Mammary epithelial cell (primary cell): ENCODE measurements at places on chromosomes 7 and 10. TPM values are rescaled to one million over a fixed set of nuclear protein-coding genes. Genes with fewer than 3 reads are reported as not detected.

DNA sequence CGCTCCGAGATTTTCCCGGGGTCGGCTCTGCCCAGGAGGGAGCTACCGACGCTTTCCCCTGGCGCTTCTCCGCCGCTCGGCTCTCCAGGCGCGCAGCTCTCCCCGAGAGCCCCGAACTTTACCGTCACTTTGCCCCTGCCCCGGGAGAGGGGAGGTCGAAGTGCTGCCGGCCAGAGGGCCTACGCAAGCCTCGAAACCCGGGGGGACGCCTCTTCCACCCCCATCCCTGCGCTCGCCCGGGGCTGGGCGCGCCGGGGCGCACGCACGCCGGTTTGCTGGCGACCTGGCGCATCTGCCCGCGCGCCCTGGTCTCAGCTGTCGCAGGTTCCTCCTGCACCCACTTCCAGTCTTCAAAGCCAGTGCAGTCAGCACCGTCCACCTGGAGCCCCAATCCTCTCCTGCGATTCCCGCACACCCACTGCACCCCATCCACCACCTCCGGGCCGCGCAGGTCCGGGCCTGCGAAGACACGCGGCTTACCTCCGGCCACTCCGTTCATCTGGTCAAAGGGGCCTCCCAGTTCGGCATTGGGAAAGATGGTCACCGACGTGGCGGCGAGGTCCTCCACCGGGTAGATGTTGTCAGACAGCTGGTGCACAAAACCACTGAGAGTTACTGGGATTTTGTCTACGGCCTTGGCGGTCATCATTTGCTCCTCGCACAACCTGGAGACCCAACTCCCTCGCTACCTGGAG lies 638 bp downstream of the EGR2 start:
- peak; percentile 59 for DNase-seq

DNA sequence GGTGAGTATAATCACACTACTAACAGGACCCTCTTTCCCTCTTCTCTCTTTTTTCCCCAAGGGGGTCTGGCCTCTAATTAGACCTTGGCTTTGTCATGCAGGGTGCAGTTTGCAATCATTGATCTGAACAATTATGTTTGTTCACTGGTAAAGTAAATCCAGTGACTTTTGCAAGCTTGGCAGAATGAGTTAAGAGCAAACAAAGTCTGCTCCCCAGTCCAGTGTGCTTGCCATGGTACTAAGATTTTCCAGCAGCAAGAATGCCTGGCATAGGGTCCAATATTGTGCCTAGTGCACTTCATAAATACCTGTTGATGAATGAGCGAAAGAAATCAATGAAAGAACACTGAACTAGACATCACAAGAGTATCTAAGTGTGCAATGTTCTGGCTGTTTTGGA lies 43.9 kb downstream of the PLXDC2 start:
- no peak for DNase-seq

DNA sequence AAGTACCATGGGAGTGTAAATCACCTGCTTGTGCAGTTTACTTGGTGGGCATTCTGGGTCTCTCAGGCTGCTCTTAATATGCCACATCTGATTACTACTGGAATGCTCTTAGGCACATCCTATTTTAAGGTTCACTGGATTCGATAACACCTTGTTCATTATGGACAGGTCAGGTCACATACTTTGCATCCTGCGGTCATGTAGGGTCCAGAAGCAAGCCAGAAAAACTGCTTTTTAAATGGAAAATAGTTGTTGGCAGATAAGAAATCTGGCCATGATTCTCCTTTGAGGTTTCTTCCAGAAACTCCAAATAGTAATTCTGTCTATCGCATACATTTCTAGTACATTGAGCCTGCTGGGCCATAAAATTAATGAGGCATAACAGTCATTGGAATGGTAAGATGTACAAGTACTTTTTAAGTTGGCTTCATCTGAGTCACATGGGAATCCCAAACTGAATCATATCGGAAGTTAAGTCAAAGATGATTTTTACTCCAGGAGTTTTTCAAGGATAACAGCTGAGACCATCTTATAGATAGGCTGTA lies 371.9 kb downstream of the LRRTM3 start:
- DNase-seq, result no peak

- no peak for DNase-seq
Observed at GRCh38 chr7:132782777-132783640, 206.7 kb upstream of the PLXNA4 start.

DNA sequence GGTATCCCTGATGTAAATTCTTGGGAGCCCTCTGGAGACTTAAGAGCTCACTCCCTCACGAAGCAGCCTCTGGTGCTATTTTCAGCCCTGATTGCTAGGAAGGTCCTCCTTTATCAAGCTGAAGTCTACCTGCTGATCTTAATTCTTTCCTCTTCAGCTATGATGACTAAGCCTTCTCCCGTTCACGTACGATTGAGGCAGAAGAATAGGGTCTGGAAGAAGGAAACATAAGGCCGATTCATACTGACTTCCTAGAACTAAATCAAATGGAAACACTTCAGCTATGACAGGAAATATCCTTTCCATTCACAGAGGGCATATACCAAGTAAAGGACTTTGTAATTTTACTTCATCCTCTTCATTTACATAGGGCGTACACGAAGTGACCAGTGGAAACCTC lies 107.0 kb downstream of the CPXM2 start:
- DNase-seq, result no peak

The CELF2 gene
- total RNA-seq, result 0.19 and 0.45 TPM in 2 replicates

The CALML3 gene
- 327 and 704 TPM in 2 replicates for total RNA-seq

The ZNHIT1 gene
- total RNA-seq, result 61.3 TPM

The PMPCB gene
- 48.7 TPM for total RNA-seq

The C10orf67 gene
- total RNA-seq, result 1.8 TPM
